ENCODE measurements at places on chromosomes 4 and X.

GRCh38 chrX:45621376-45622041, 420.8 kb upstream of the DIPK2B start:
- DNase-seq, result no peak

- no peak for DNase-seq
Measured at GRCh38 chr4:95469617-95470016, 79.2 kb downstream of the UNC5C start.

DNA sequence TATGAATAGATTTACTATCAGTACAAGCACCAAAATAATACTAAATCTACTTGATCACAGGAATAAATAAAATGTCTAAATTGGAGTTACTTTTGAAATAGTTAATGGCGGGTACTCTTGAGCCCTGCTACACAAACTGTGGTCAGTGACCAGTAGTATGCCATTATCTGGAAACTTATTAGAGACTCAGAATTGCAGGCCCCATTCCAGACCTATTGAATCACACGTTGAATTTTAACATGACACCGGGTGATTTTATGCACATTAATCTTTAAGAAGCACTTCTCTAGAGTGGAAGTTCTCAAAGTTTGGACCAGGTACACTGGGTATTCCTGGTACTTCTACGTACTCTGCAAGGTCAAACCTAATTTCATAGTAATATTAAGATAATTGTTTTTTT, 660.0 kb upstream of the POU3F4 start:
- no peak for DNase-seq

DNA sequence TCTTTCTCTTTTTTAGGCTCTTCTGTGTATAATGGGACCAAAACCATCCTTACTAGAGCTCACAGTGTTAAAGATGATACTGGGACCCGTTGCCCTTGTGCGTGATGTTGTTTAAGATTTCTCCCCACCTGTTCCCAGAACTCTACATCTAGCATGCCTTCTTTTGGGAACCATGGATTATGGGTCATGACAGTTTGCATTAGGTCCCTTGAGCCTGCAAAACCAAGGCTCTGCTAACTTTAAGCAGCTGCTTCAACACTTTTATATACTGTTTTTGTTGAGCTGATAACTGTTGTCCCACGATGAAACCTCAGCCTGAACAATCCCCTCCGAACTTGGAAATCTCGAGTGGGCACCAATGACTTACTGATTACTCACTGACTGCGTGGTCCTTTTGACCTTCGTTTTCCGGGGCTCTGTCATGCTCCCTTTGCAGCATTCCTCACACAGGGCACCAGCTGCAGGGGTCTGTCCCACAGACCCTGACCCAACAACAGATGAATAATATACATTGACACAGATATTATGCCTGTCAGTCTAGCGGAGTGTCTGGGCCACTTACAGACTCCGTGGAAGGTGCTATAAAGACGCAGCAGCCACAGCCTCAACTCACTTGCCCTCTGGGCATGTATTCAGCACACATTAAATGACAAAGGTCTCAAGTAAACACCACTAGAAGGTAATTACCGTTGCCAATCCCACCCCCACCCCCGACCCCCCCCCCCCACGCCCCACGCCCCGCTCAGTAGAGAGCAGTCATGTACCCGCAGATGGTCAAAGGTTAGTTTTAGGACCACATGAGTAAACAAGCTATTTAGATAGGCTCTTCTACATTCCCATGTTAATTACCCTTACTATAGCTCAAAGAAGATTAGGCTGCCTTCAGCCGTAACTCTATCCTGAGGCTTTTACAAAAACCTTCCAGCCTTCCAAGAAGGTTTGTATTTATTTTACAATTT, 162.0 kb upstream of the WDFY3 start:
- no peak for DNase-seq

DNA sequence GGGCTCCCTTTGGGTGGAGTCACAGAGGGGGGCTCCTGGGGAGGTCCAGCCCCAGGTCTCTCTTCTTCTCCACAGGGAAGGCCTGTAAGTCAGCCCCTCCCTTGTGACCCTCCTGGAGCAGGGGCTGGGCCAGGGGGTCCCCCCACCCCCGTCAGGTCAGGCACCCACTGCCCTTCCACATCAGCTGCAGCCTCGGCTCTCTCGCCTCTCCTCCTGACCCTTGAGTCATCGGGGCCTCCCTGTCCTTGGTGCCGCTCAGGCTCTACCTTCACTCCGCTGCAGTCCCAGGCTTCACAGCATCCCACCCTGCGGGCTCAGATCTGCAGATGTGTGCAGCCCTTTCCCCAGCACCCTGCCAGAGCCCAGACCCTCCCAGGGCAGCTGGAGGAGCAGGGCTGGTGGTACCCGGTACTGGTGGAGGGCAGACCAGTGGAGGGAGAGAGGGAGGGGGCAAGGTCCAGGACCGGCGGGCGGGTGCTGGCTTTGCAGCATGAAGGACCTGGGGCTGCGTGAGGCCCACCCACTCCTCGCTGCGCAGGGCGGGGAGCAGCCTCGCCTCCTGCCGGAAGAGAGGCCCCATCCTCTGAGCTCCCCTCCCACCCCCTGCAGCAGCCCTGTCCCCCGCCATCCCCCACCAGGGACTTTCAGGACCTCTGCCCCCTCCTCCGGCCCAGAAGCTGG, 117.1 kb downstream of the FAM53A start:
- no peak for DNase-seq

GRCh38 chr4:55517526-55518229, 29.0 kb downstream of the CLOCK start:
- DNase-seq, result no peak

- DNase-seq, result no peak
Measured at GRCh38 chr4:75708218-75708691, 16.1 kb upstream of the USO1 start.

- no peak for DNase-seq
Measured at GRCh38 chr4:59671037-59671436, 1529.1 kb upstream of the ADGRL3 start.

DNA sequence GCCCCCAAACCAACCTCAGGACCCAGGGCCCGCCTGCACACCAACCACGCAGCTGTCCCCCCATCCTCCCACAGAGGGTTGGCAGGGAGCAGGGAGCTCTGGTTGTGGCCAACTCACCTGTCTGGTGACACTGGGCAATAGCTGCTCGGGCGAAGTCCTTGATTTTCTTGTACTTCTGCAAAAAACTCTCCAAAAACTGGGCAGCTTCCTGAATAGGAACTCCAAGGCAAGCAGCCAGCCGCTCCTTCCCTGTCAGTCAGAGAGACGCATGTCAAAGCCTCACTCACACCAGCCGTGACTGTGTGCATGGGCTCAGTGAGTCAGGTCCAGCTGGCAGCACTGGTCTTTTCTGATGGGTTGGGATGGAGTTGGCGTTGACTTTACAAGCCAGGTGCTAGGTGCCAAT, 26.4 kb downstream of the NAT8L start:
- peak; percentile 1 for DNase-seq

GRCh38 chr4:87209696-87210095, 10.7 kb downstream of the KLHL8 start:
- DNase-seq, result no peak

DNA sequence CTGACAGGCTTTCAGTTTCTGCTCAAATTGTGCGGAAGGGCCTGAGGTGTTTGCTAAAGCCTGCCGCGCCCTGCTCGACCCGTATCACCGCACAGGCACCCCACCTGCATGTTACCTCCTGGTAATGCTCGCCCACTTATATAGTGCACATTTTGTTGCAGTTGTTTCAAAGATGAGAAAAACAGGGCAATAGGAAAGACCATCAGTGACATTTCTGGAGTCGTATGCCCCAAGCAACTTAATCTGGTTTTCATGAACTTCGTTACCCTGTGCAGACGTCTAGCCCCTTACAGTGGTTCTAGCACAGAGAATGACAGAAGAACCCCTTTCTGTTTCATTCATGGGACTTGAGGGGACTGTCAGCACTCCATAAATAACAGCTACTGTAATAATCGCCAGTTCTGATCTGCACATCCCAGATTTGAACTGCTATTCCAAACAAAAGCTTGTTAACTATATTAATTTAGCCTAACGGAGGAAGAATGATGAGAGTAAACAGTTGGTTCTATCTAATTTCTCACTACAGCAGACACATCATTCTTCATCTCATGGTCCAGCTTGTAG, 940 bp upstream of the DCTD start:
- DNase-seq, result no peak

DNA sequence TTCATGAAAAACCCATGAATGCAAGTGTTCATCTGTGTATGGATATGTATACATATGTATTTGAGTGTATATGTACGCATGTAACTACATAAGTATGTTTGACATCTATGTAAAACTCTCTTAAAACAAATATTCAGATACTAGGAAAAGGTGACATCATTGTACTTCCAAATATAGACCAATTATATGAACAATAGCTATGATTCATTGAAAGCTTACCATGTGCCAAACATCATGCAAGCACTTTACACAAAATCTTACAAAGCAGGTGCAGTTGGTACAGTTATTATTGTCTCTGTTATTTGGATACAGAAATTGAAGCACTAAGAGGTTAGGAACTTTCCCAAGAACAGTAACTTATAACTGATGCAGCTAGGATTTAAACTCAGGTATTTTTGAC, 21.4 kb downstream of the MAGEB17 start:
- DNase-seq, result no peak

DNA sequence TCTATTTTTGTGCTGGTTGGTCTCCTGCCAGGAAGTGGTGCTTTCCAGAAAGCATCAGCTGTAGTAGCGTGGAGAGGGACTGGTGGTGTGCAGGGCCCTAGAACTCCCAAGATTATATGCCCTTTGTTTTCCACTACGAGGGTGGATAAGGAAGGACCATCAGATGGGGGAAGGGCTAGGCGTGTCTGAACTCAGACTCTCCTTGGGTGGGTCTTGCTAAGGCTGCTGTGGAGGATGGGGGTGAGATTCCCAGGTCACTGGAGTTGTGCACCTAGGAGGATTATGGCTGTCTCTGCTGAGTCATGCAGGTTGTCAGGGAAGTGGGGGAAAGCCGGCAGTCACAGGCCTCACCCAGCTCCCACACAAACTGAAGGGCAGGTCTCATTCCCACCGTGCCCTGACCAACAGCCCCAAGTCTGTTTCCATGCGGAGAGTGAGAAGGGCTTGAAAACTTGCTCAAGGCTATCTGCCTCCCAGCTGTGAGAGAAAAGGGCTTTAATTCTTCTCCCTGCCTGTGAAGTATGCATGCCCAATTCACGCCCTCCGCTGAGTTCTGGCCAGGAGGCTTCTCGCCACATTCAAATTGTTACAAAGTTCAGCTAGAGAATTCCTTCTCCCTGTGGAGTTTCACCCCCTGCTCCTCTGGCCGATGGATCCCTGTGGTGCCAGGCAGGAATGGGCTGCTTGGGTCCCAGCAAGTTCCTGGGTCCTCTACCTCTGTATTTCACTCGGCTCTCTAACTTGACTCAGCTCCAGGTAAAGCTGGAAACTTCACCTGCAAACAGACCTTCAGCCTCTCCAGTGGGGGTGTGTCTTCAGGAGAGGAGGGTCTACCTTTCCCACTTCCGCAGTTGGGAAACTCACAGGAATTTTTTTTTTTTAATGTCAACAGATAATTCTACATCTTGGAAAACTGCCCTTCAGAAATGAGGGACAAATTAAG, 7.7 kb upstream of the CSTF2 start:
- DNase-seq, result no peak

DNA sequence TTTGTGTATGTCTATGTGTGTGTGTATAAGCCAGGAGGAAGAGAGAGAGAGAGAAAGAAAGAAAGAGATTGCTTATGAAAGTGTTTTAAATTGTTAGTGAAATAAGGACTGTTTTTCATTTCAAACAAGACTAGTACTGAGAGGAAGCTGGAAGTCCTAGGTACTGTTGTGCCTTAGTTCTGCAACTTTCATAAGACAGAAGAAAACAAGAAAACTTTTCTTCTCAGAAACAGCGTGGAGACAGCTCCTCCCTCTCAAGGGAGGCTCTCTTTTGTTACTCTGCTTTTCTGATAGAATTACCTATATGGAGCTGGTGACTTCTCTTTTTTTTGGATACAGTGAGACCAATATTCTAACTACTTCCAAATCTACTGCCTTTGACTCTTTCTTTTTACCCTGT, 62.5 kb downstream of the BANK1 start:
- no peak for DNase-seq

- DNase-seq, result peak; percentile 91
Measured at GRCh38 chrX:70434352-70434866, 10.2 kb upstream of the DLG3 start.

DNA sequence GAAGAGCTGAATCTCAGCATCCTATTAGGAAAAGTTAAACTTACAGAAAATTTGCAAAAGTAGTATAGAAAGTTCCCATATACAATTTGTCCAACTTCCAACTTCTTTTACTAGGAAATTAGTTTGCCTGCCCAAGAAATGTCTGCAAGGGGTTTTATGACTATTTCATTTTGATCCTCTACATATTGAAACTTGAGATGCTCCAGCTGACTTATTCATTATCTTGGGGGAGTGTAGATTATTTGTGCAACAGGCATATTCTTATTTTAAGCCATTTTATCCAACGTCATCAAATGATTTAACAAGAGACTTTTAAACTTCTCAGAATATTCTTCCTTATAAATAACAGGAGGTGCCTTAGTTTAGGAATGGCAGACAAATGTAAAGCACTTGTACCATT, 317.1 kb upstream of the FTHL17 start:
- DNase-seq, result no peak

- DNase-seq, result no peak
Measured at GRCh38 chr4:110614976-110615352, 7.9 kb downstream of the PITX2 start.

DNA sequence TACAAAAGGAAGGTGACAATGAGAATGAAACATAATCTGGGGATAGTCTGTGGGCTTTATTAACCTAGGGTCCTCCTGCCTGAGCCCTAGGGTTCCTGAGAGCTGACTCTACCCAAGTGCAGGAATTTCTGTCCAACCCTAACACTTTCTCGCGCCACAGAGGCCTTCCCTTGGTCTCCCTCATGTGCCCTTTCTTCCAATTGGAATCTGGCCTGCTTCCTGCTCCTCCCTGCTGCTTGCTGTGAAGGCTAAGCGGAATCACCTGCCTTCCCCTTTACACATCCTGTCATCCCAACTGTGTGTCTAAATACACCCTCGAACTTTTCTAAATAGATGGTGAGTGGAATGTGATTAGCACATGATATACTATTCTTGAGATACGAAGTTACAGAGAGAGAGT, 5.9 kb downstream of the MAGEA11 start:
- no peak for DNase-seq

- no peak for DNase-seq
Measured at GRCh38 chr4:74884266-74884665, 48.6 kb upstream of the PARM1 start.

DNA sequence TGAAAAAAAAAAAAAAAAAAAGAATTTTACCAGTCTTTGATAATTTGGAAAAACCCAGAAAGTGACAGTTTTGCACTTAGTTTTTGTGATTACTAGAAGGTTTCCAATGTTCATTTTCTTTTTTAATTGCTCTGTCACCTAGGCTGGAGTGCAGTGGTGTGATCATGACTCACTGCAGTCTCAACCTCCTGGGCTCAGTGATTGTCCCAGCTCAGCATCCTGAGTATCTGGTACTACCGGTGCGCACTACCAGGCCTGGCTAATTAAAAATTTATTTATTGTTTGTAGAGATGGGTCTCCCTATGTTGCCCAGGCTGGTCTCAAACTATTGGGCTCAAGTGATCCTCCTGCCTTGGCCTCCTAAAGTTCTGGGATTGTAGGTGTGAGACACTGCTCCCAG, 3.3 kb downstream of the NUDT9 start:
- no peak for DNase-seq

All from NCI-H510A treated with DMSO at 0.1 percent for 48 hours (cell line).